ENCODE measurements at places on chromosomes 11 and 22.

DNA sequence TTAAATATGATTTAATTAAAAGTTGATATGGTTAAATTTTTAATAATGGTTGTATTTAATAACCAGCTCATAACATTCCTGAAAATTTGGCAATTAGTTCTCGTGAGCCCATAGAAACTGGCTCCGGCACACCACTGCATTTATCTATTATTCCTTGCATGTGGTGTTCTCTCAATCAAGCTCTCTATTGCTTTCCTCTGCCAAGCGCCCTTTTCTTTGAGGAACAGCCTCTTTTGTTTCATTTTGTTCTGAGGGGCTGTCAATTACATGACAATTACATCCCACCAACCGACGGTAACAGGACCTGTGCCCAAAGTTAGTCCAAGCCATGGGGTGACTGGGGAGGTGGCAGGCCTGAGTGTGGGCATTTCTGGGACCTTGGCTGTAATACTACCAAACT is 8.1 kb downstream of the C11orf91 start:
- no peak for DNase-seq

DNA sequence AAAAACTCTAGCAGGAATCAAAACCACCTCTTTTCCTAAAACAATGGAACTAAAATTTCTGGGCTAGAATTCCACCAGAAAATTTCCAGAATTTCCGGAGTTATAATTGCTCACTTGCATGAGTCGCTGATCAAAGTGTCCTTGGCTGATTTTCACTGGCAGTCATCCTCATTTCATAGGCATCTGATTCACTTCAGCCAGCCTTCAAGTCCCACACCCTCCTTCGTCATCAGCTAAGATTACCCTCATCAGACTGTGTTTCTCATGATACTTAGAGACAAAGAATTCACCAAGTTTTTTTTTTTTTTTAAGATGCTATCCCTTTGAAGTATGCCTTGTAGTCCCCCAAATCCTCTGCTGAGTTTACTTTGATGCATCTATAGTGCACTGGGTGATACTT is 71.5 kb upstream of the RAB38 start:
- DNase-seq, result no peak

GRCh38 chr11:36438126-36438525 is 71.9 kb downstream of the TRAF6 start:
- no peak for DNase-seq

- no peak for DNase-seq
Measured at GRCh38 chr22:27197618-27198017, 540.2 kb downstream of the MIAT start.

- DNase-seq, result no peak
Measured at GRCh38 chr11:76637491-76638269, 32.9 kb downstream of the LRRC32 start.

GRCh38 chr11:62463121-62463542 is 44.3 kb downstream of the SCGB1A1 start:
- DNase-seq, result no peak

DNA sequence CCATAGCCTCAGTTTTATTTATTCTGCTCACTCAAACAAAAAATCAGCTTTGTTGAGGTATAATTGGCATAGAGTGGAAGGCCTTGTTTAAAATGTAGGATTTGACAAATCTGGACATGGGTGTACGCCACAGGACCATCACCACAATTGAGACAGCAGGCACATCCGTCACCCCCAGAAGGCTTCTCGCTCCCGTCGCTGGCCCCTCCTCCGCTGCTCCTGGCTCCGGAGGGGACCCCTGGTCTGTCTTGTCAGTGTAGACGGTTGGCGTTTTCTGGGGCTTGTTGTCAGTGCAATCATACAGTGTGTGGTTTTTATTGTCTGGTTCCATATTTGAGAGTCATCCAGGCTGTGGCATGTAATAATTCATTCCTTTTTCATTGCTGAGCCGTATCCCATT is 97.6 kb downstream of the KCNQ1 start:
- DNase-seq, result no peak

GRCh38 chr22:19495562-19496323 is 16.0 kb downstream of the CDC45 start:
- DNase-seq, result no peak

- no peak for DNase-seq
Measured at GRCh38 chr22:33519071-33519973, 401.0 kb downstream of the LARGE1 start.

- DNase-seq, result peak; percentile 50
Measured at GRCh38 chr22:20243537-20244249, 24.4 kb downstream of the RTN4R start.

DNA sequence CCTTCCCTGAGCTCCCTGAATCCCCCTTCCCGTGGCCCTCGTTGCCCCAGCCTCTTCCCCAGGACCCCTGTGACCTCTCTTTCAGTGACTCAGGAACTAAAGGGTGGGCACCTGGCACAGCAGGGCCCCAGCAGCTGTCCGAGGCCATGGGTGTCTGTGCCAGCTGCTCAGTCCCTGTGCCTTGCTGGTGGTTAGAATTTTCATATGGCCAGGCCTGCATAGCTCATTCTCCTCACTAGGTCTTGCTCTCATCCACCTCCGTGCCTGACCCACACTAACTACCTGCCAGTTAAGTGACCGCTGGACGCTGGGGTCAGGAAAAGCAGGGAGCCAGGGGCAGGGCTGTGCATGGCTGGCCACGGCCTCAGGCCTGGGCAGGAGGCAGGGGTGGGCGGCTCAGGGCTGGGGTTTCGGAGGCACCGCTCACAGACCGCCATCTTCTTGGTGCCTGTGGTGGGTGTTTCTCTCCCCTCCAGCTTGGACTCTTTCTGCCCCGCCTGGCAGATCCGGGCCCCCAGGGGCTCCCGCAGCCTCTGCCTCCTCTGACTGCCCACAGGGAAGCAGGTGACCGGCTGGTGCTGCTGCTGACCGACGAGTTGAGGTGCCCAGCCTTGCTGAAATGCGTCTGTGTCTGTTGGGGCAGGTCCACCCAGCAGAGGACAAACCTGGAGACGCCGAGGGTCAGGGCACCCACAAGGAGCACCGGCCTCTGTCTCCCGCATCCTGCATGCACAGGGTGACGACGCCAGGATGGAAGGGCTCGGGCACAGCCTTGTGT is 20.3 kb downstream of the MRGPRD start:
- DNase-seq, result no peak

DNA sequence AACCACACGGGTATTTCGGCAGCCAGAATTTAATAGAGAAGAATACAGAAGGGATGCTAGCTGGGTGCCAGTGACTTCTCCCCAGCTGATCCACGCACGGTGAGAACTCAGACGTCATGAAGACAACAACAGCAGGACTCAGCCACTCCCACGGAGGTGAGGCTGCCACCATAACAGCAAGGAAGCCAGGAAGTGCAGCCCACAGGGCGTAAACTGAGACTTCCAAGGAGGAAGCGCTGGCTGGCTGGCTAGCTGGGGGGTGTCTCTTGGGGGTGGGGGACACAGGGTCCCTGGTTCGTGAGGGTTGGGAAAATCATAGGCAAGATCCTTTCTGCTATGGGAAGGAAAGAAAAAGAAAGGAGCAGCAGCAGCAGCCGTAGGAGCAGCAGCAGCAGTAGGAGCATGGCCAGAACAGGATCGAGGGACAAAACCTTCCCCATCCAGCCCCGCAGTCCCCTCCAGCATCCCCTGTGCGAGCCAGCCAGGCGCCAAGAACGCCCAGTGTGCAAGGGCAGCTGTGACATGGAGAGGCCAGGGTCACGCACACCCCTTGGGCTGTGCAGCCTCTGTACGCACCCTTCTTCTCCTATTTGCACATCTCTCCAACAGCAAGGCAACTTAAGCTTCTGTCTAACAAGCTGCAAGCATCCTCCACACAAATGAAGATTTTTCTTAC is 49.6 kb upstream of the SHANK2 start:
- DNase-seq, result no peak

DNA sequence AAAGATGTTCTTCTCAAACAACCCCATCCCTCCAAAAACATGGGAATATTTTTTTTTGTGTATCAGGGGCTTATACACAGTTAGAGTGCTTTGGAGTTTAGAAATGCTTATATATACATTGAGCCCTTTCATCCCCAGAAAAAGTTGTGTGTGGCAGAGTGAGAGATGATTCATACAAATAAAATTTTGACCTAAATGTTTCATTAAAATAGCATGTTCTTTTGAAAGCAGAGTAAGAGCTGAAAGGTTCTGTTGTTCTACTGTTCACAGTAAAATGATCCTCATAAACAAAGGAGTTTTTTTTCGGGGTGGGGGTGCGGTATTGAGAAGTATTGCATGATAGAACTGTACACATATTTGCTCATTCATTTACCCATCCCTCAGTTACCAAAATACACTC is 512.4 kb downstream of the DLG2 start:
- DNase-seq, result no peak

DNA sequence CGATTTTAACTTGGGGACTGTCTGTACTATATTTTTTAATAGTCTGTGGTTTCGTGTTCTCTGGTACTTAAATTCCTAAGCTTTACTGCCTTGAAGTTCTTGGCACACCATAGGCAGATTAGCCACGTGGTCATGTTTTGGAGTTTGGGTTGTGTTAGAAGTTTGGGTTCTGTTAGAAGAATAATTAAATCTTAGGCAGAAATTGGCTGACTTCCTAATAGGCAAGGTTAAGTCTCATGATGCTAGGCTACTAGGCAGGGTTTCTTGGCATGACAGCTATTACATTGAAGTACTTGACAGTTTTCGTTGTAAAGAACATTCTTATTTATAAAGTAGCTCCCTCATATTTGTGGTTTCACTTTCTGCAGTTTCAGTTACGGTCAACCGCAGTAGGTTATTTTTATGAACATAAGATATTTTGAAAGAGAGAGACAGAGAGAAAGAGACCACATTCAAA is 30.0 kb upstream of the MMP7 start:
- DNase-seq, result no peak

DNA sequence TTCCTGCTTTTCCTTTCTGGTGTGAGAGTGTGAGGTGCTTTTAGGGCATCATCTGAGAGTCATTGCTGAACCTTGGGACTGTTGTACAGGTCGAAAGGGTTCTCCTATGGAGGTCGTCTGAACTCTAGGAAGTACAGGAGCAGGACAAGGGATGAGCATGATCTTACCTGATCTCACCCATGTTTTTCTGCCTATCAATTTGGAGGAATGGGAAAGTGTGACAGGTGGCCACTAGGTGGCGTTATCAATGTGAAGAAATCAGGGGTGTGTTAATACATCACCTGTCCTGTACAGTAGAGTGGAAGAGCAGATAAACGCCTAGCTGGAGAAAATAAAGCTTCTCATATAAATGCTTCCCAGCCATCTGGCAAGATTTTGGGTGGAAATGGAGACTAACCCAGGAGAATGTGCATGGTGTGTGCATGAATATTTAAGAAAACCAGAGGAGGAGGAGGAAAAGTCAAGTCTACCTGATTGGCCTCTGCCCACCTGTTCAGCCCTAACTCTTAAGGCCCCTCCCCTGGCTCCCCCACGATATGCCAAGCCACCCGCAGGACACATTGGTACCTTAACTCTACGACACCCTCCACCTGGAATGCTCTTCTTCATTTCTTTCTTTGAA is 72.0 kb upstream of the NARS2 start:
- no peak for DNase-seq

- no peak for DNase-seq
Measured at GRCh38 chr11:2213384-2213842, 41.8 kb upstream of the TH start.

- no peak for DNase-seq
Measured at GRCh38 chr11:13357232-13357631, 79.6 kb downstream of the BMAL1 start.

DNA sequence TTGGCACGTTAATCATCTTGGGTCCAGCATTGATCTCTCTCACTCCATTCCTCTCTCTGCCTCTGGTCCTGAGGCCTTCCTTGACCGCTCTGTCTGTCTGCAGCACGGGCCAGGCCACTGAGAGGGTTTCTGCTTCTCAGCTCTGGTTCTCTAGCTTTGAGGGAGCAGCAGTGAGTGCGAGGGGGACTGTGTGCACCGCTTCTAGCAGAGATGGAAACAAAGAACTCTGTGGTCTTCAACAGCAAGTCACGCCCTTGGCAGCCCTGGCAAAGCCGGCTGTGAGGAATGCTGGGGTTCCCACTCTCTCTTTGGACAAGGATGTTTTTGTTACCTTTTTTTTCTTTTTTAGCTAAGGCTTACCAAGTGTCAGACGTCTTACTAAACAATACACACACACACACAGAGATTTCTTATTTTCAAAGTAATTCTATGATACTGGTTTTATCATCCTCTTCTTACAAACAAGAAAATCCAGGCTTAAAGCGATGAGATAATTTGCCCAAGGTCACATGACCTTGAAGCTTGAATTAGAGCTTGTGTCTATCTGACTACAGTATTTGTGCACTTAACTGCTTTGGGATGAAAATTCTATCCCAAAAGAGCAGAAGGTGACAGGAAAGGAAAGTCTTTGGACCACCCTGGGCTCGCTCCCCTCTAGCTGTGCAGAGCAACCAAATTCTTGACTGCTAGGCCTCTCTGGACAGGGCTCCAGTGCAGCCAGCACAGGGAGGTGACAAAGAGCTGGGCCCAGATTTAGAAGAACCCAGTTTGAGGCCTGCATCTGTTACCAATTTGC is 293.2 kb downstream of the NTM start:
- DNase-seq, result no peak

DNA sequence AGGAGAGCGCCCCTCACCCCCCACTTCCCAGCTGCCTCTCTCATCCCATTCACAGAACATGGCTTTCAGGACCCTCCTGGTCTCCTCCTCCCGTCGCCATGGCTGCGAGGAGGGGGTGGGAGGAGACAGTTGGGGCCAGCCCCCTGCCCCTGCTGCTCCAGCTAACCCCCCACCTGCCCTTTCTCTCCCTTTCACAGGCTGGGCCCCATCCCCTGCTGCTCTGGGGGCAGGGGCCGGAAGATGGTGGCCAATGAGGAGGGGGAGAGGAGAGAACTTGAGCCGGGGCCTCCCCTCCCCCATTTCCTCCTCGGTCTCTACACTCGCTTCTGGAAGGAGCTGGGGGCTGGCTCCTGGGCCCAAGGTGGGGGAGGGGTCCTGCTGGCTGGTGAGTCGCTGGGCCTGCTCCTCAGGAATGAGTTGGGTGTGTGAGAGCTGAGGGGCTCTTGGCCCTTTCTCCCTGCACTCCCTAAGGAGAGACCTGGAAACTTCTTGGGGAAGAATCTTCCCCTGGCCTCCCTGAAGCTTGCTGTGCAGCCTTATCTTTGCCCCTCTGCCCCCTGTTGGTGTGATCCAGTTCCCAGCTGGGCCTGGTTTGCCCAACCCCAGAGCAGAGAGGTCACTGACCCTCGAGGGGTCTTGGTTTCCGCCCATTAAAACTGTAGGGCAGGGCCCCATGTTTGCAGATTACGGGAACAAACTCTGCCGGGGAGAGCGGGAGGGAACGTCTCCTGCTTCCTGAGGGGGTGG is 10.2 kb downstream of the YPEL4 start:
- no peak for DNase-seq

DNA sequence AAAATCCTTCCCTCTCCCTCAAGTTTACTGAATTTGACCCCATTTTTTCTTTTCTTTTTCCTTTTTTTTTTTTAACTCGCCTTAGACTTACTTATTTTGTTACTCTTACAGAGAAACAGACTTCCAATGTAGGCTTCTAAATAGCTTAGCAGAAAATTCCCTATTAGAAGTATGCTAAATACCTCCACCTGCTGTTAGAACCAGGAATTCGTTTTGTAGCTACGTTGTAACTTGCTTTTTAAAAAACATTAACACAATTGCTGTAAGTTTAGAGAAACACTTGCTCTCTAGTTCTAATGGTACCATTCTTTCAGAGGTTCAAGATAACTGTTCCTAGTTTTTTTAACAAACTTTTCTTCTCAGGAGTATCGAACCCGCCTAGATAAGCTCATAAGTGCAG is 324.2 kb downstream of the DCDC1 start:
- DNase-seq, result no peak
